ENCODE measurements at places on chromosomes 5 and 9.

GRCh38 chr9:134591082-134591571 is 50.5 kb upstream of the COL5A1 start:
- no peak for DNase-seq

- no peak for DNase-seq
Measured at GRCh38 chr9:85898332-85898731, 42.6 kb upstream of the NAA35 start.

- DNase-seq: no peak
Measured at GRCh38 chr9:99559776-99560175, 261.9 kb upstream of the NR4A3 start.

DNA sequence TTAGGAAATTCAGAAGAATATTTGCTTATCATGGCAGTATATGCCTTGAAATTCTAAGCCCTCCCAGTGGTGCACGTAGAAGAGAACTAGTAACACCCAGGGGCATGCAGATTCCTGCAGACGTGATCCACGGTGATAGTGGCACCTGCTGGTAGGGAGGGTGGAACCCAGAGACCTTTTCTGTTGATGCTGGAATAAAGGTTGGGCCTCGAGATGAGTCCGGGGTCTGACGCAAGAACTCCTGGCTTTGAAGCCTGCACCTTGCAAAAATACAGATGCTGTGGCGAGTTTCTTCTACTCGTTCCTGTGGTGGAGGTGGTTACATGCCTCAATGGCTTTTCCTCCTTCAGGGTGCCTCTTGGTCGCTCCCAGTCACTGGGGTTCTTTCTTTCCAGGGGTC is 39.5 kb upstream of the PHF2 start:
- DNase-seq: no peak

DNA sequence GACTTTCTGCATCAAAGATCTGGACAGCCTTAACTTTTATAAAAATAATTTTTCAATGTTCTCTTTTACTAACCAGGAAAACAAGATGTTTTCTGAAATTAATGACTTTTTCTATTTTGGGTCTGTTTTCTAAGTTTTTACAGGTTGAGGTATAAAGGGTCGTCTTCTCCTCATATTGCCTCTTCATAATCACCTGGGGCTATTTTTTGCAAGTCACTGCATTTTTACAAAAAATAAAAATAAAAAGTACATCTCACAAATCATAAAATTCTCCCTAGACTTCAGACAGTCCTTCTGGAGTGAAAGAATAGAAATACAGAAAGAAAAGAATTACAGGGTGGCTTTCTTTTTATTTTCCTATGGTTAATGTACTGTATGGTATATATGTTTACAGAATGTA is 168.5 kb downstream of the PALM2AKAP2 start:
- no peak for DNase-seq

GRCh38 chr5:113050721-113051382 is 74.3 kb downstream of the DCP2 start:
- peak; percentile 33 for DNase-seq

DNA sequence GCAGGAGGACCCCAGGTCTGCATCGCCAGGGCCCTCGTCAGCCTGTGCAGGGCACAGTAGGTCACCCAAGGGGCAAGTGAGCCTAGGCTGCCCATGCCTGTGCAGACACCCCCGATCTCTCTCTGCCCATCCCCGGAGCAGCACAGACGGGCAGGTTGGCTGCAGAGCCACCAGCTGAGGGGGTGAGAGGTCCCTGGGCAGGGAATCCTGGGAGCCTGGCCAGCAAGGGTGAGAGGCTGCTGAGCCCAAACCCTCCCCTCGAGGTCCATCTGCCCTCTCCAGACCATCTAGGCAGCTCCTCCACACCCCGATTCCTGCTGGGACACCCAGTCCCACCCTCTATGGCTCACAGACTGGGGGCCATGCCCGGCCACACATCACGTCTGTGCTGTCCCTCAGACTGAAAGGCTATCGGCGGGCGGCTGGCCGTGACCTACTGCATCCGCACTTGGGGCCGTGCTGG is 2.8 kb upstream of the DPP7 start:
- DNase-seq: no peak

DNA sequence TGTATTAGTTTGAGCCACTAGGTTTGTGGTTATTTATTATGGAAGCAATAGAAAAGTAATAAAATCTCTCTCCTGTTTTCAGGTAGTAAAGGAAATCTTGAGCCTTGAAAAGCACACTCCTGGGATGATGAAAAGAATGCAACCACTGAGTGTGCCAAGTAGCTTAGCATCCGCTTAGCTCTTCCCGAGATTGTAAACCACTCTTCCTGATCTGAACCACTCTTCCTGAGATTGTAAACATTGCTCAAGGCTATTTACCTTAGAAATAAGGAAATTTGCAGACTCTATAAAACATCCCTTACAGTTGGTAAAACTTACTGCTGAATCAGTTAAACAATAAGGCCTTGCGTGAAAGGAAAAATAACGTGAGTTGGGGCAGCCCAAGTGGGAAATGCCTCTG is 17.4 kb upstream of the IL33 start:
- no peak for DNase-seq

- DNase-seq: no peak
Measured at GRCh38 chr5:72598401-72599064, 91.3 kb upstream of the ZNF366 start.

- DNase-seq: no peak
Measured at GRCh38 chr9:69344459-69344858, 19.4 kb downstream of the ENTREP1 start.

GRCh38 chr9:90099262-90099963 is 494.6 kb downstream of the GADD45G start:
- peak; percentile 10 for DNase-seq

DNA sequence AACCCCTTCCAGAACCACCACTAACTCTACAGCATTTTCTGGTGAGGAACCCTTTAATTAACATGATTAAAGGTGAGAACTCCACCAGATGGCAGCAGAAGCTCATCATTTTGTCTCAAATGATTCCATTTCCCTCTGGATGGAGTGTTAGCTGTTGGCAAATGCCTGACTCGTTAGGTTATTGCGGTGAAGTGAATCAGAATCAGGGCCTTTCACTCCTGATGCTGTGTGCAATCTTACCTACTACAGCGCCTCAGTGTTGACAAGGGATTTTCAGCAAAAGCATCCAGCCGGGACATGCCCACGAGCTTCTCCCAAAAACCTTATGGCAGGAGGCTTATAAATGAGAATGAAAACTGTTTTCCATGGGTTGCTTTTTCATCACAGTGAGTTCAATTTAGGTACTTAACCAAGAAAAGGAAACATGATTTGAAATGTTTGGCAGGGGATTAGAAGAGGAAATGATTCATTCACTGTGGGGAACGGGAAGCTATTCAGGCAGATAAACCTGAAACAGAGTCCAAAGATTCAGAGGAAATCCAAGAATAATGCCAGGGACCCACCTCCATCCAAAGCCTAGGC is 48.0 kb upstream of the CAST start:
- peak; percentile 56 for DNase-seq

DNA sequence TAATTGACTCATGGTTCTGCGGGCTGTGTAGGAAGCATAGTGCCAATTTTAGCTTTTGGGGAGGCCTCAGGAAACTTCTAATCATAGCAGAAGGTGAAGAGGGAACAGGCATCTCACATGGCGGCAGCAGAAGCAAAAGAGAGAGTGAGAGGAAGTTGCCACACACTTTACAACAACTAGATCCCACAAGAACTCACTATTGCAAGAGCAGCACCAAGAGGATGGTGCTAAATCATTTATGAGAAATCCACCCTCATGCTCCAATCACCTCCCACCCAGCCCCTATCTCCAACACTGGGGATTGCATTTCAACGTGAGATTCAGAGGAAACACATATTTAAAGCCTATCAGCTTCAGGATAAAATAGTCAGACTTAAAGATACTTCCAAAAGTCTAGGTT is 36.1 kb upstream of the LPAR1 start:
- DNase-seq: no peak

- no peak for DNase-seq
Measured at GRCh38 chr9:107386396-107386795, 103.2 kb downstream of the KLF4 start.

GRCh38 chr5:168106008-168106761 is 185.3 kb upstream of the WWC1 start:
- DNase-seq: no peak

- no peak for DNase-seq
Measured at GRCh38 chr9:91177081-91177480, 184.6 kb downstream of the AUH start.
